ENCODE measurements at places on chromosomes 7 and 10. TPM values are rescaled to one million over a fixed set of nuclear protein-coding genes. Genes with fewer than 3 reads are reported as not detected.

HMX3 gene
- polyA plus RNA-seq: not detected

DKK1 gene
- polyA plus RNA-seq: 372 TPM

FAM237B gene
- polyA plus RNA-seq: 0.02 TPM

EN2 gene
- polyA plus RNA-seq: 0.02 TPM

GRCh38 chr10:119403921-119404320 is 138.6 kb downstream of the RGS10 start:
- DNase-seq: no peak

GRCh38 chr7:607938-608337 is 88.3 kb upstream of the PDGFA start:
- no peak for DNase-seq

GRCh38 chr10:42959833-42960232 is 117.0 kb upstream of the RET start:
- DNase-seq: no peak

- DNase-seq: peak; percentile 11
Observed at GRCh38 chr7:64879800-64880199, 23.3 kb upstream of the ZNF273 start.

- no peak for DNase-seq
Observed at GRCh38 chr7:115122388-115122787, 200.5 kb downstream of the MDFIC start.

DNA sequence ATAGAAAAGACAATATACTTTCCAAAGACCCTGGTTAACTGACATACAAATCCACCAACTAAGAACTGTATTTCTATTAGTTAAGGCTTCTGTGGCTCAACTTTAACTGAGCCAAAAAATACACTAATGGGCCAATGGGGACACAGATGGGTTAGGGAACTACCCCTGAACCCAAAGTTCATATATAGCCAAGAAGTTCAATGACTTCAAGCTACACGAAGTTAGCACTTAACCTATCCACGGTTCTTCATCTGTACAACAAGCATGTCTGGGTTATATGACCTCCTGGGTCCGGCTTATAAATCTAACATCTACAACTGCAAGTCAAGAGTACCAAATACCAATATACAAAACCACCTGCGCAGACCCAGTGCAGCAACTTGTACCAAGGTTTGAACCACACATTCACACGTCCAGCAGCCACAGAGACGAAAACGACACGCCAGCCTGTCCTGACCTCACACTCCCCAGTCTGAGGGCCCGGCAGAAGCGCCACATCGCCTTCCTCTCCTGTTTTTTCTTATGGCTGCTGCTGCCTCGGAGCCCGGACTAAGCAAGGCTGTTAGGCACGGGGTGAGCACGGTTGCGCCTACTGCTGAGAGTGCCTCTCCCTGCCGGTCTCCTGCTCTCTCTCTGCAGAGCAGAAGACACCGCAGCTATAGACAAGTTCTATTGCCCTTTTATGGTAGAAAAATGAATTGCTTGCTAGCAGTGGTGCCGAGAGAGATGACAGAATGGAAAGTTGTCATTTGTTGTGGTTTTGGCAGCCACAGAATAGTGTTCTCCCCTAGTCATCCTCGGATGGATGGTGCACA is 86.3 kb downstream of the RNF216 start:
- no peak for DNase-seq

DNA sequence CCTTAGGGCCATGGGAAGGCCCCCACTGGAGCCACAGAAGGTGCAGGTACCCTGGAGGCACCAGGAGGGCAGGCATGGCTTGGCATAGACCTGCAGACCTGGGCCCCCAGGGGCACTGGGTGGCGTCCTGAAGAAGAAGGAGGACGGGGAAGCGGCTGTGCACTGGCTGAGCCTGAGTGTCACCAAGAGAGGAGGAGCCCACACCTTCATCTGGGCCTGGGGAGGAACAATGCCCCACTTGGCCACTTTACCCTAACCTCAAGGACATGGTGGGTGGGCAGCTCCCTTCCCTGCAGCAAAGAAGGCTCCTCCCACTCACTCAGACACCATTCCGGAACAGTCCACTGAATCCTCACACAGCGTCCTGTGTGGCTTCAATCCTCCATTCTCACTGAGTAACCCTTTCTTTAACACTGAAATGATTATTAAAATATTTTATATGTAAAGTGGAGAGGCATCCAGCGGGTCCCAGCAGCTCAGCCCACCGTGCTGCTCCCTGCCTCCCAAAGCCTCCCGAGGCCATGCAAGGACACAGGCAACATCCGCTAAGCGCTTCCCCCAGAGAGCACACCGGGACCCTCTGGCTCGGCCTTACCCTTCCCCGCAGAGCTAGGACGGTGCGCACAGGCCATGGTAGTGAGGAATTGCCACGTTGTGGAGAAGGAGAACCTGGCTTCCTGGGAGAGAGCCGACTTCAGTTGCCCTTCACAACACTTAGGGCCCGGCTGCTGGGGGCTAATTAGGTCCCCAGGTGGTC is 516.7 kb upstream of the MGMT start:
- DNase-seq: no peak
